WTC11 (cell line): ENCODE measurements at places on chromosomes 2 and 18.

DNA sequence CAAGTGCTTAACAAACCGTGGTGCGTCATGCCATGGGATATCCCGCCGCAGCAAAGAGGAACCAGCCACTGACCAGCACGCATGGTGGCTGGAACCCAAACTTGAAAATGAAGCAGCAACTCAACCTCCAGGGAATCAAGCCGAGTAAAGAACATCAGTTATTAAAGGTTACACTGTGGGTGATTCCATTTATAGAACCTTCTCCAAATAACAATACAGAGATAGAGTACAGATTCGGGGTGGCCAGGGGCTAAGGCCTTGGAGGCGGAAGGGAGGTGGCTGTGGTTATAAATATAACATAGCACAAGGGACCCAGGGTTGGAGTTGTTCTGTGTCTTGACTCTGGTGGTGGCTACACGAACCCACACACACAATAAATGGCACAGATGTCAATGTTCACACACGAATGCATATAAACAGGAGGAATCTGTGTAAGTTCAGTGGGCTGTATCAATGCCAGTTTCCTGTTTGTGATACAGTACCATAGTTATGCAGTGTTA, 123.1 kb downstream of the EIPR1 start:
- no peak for DNase-seq

DNA sequence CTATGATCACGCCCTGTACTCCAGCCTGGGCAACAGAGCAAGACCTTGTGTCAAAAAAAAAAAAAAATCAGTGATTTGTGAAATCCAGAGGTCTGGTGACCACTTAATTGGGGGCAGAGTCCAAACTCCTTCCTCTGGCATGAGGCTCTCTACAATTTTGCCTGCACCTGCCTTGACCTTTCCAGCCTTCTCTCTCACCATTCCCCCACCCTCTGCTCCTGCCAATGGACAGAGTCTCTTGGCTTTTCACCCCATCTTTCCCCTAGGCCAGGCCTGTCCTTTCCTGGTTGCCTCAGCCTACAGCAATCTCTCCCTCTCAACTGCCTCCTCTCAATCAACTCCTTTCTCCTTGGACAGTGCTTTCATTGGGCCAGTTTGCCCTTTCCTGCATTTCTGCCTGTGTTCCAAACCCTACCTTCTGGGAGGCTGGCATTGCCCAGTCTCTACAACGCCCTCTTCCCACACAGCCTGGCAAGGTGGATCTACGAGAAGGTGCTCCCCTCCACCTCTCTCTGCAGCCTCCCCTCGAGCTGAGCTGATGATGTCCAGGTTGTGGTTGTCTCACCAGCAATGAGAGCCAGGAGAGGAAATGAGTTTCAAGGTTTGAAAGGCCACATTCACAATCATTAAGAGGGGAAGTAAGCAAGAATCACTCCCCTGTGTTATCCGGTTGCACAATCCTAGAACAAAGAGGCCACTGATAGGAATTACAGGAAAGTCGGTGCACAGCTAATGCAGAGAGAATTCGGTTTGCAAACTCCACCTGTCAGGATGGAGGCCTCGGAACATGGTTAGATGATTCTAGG, 39.5 kb upstream of the NPAS2 start:
- DNase-seq, result no peak

GRCh38 chr18:34978953-34979608, 62.1 kb upstream of the MAPRE2 start:
- peak; percentile 14 for DNase-seq

DNA sequence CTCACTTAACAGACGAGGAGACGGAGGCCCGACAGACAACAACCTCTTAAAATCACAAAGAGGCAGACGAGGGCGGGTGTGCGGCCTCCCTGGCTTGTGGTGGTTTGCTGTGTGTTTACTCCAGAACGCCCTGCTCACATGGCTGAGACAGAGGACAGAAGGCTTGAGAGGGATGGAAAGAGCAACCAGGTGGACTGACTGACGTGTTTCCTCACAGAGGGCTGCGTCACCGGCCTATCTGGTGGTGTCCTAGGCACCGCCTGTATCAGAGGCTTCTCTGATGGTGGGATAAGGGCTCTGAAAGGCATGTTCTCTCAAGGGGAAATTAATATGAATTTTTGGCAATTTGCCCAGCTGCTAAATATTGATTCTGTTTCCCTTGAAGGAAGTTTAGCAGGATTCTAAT, 47.0 kb upstream of the RALBP1 start:
- no peak for DNase-seq

DNA sequence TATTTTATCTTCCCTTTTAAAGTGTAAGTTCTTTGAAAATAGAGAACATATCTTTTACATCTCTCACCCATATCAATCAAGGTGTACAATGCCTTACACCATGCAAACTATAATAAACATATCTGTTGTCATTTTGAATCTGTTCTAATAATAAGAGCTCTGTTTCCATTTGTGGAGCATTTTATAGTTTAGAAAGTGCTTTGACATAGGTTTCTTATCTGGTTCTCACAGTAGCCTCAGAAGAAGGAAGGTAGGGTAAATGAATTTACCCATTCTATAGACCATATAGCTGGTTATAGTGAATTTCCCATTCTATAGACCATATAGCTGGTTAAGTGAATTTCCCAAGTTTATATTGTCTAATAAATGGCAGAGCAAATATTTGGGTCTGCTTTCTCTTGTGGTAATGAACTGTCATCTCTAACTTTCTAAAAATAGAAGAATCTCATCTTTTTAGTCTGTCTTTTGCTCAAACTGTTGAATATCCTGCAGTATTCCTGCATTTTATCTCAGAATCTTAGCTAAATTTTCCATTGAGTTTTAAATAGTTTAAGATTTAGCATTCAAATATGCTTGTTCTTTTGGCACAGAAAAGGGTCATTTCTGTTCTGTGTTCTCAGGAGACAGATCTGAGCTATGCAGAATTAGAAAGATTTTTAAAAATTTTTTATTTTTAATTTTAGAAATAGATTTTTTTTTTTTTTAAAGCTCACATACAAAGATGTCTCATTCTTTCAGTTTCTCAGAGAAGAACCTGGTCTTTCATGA, 80.7 kb upstream of the STON1 start:
- DNase-seq, result no peak

DNA sequence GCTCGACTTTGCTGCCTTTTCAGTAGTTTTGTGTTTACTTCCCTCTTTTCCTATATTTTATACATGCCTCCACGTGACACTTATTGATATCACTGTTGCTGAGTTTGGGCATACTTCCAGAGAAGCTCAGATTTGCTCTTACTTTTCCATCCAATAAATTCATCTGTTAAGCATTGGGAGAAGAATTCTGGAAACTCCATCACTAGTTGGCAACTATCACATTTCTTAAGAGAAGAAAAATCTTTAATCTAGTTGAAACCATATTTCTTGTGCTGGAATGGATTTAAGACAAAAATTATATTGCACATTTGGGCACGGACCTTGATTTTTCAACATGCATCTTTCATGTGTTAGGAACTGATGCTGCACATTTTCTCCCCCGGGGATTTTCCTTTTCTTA, 52.6 kb upstream of the CPO start:
- DNase-seq, result no peak

- no peak for DNase-seq
Measured at GRCh38 chr2:147224070-147224469, 620.8 kb upstream of the ACVR2A start.

- DNase-seq, result no peak
Measured at GRCh38 chr2:189608795-189609422, 28.3 kb upstream of the SLC40A1 start.

- DNase-seq, result no peak
Measured at GRCh38 chr2:45777996-45778719, 126.7 kb downstream of the PRKCE start.

DNA sequence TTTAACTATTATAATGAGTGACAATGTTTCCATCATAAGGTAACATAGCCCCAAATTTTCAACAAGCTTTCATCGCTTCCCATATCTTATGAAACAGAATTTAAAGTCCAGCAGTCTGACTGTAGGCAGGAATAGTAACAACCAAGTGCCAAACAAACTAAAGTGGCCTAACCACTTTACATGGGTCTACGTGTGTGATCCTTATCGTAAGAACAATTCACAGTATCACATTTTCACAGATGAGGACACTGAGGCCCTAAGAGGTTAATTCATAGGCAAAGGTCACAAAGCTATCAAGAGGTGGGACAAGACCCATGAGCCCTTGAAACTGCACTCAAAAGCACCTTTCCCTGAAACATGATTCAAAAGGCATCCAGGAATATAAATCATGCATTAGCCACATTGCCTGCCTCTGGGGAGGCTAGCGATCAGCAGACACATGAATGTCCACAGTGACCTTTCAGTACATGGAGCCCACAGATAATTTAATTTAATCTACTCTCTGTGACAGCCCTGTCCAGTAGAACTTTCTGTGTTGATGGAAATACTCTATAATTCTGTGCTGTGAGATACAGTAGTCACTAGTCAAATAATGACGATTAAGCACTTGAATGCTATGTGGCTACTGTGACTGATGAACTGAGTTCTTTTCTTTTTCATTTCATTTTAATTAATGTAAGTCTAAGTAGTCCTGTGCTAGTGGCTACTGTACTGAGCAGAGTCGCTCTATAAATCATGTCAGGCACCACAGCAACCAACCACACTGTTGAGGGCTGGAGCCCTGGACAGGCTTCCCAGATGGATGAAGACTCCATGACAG, 30.3 kb downstream of the KIDINS220 start:
- no peak for DNase-seq

GRCh38 chr18:42228581-42228980, 273.5 kb downstream of the PIK3C3 start:
- DNase-seq, result no peak

- DNase-seq, result peak; percentile 16
Measured at GRCh38 chr18:42028247-42028832, 73.3 kb downstream of the PIK3C3 start.

DNA sequence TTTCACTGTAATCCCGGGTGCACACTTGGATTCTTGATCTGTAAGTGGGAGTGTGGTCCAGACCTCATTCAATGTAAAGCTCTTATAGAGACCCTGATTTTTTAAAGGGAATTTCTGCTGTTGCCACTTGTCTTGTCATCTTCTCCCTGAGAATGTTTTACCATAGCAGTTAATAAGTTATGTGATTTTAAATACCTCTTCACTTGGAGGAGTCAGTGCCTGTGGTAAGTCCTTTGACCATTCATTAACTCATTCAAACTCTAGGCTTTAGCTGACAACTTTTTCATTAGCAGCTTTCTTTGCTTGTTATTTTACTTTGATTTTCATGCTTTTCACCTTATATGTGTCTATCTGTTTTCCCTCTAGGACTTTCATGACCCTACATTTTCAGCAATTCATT, 51.3 kb downstream of the FMNL2 start:
- DNase-seq, result no peak

- DNase-seq, result no peak
Measured at GRCh38 chr2:199469514-199470360, 12.0 kb upstream of the SATB2 start.

- no peak for DNase-seq
Measured at GRCh38 chr2:199848389-199849130, 2.4 kb downstream of the FTCDNL1 start.

- no peak for DNase-seq
Measured at GRCh38 chr2:142873831-142874287, 3.6 kb upstream of the KYNU start.

DNA sequence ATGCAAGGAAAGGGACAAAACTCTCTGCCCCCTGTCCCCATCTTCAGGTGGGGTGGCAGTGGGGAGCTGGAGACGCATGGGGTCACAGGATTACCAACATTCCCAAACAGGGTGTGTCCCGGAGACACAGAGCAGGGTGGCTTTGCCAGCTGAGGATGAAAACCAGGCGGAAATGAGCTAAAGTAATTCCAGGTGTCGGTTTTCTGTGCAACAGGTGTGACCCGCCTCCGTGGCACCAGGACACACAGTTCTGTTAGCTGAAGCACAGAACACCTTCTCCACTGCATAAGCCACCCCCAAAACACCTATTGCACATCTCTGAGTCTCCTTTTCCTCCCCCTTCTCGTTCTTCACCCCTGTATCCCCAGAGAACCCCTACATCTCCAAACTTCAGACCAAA, 122.7 kb upstream of the GLI2 start:
- DNase-seq, result no peak

DNA sequence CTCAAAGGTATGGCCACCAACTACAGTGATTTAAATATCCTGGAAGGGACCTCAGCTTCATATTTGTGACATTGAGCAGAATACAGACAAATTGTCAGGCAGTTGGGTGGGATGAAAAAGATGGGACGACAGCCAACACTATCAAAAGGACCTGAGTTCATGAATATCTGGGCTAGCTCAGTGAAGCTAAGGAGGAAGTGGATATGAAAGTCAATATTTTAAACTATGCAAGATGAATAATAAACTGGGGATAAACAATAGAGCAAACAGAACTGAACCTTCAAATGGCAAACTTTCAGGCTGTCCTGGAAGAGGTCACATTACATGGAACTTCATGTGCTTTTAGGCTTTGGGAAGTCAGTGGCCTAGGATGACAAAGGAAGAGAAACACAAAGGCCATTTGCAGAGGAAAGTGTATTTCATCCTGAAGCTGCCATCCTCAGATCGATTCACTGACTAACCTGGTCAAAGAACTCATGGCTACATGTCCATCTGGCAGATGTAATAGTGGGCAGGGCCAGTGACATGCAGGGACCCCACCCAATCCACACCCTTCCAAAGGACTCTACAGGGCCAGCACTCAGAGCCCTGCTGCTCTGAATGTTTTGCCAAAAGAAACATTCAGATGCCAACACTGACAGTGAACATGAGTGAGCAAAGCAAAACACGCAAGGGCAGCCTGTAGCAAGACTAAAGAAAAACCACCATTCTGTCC, 175.7 kb downstream of the ETAA1 start:
- no peak for DNase-seq

- no peak for DNase-seq
Measured at GRCh38 chr2:8154270-8154669, 527.6 kb upstream of the ID2 start.

- DNase-seq, result no peak
Measured at GRCh38 chr2:233698740-233699139, 6.0 kb downstream of the UGT1A6 start.

DNA sequence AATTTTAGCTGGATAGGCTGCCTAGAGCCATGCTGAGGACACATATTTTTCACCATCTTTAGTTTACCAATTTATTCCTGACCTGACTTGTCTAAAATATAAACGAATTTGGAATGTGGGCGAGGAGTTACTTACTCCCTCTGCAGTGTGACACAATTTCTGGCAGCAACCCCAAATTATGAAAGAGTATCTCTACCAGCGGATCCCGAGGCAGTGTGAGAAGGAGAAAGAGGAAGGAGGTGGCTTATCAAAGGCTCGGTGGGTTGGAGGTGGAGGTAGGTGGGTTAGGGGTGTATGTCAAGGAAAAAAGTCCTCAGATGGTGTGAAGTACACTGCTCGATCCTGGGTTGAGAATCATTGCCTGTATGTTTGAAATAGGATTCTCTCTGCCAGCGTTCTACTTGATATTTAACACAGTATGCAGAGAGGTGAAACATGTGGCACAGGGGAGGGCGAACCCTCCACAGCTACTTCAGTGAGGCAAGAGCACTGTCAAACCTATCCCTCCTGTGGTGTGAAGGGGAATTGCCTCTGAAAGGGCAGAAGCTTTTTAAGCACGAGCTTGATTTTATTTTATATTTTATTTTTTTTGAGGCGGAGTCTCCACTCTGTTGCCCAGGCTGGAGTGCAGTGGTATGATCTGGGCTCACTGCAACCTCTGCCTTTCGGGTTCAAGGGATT, 76.0 kb downstream of the RFTN2 start:
- peak; percentile 32 for DNase-seq
